ENCODE measurements at places on chromosomes 1 and 21.

DNA sequence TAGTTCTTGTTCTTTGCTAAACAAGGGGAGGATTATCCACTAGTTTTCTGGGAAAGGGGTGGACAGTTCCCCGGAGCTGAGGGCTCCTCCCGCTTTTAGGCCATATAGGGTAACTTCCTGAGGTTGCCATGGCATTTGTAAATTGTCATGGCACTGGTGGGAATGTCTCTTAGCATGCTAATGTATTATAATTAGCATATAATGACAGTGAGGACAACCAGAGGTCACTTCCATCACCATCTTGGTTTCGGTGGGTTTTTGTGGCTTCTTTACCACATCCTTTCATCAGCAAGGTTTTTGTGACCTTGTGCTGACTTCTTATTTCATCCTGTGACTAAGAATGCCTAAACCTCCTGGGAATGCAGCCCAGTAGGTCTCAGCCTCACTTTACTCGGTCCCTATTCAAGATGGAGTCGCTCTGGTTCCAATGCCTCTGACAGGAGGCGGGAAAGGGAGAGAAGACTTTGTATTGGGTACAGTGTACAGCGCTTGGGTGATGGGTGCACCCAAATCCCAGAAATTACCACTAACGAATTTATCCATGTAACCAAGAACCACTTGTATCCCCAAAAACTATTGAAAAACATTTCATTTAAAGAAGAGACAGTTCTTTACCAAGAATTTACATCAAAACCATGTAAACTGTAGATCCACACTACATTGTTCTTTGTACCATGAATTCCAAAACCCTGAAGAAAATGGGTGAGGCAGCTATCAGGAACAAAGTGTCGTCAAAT, 8.7 kb upstream of the SLC2A5 start:
- DNase-seq: no peak

- DNase-seq: no peak
Measured at GRCh38 chr1:2803931-2804627, 2.6 kb upstream of the TTC34 start.

GRCh38 chr1:39886757-39887231, 3.5 kb upstream of the TRIT1 start:
- no peak for DNase-seq

DNA sequence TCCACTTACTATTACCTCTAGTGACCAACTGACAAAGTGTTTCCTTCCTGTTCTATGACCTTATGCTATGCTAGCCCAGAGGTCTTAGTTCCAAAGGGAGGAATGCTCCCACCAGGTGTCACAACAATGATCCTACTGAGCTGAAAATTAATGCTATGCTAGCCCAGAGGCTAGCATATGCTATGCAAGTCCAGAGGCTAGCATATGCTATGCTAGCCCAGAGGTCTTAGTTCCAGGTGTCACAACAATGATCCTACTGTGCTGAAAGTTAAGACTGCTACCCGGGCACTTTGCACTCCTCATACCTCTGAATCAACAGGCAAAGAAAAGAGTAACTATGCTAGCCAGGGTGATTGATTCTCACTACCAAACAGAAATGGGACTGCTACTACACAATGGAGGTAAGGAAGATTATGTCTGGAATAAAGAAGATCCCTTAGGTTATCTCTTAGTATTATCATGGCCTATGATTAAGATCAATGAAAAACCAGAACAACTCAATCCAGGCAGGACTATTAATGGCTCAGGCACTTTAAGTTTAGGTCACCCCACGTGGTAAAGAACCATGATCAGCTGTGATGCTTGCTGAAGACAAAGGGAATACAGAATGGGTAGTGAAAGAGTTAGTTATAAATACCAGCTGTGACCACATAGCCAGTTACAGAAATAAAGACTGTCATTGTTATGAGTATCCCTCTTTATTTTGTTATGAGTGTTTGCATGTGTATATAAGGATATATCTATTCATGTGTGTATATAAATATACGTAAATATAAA, 114.1 kb downstream of the CSMD2 start:
- DNase-seq: no peak

DNA sequence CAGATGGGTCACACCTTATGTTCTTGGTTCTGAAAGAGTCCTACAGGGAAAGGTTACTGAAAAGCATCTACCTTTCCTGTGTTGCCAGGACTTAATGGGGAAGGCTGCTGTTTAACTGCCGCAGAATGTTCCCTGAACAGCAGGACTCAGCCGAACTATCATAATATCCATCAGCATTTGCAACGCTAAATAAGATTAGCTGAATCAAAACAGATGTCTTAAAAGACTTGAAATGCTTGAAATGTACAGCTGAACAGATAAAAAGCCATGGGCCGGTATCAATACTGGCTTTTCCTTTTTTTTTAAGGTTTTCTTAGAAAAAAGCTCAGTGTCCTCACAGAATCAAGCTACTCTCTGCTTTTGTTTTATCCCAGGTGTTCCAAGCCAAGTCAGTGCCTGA, 19.7 kb upstream of the ATP13A2 start:
- DNase-seq: no peak

GRCh38 chr1:230781131-230781530, 33.9 kb downstream of the CAPN9 start:
- no peak for DNase-seq

- no peak for DNase-seq
Measured at GRCh38 chr21:26637201-26637745, 64.2 kb upstream of the CYYR1 start.

DNA sequence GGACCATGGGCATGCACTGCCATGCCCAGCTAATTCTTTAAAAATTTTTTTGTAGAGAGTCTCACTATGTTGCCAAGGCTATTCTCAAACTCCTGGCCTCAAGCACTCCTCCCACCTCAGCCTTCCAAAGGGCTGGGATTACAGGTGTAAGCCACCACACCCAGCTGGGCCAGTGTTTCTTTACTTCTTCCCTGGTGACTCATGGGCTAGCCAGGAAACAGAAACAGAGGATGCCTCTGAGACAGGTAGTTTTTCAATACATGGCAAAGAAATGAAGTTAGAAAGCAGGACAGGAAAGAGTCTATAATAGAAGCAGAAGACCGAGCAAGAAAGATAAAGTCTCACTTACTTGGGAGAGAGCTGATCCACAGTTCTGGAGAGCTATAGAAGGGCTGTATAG, 7.6 kb upstream of the C1orf74 start:
- DNase-seq: no peak

GRCh38 chr21:39406065-39406464, 39.5 kb downstream of the LCA5L start:
- no peak for DNase-seq

DNA sequence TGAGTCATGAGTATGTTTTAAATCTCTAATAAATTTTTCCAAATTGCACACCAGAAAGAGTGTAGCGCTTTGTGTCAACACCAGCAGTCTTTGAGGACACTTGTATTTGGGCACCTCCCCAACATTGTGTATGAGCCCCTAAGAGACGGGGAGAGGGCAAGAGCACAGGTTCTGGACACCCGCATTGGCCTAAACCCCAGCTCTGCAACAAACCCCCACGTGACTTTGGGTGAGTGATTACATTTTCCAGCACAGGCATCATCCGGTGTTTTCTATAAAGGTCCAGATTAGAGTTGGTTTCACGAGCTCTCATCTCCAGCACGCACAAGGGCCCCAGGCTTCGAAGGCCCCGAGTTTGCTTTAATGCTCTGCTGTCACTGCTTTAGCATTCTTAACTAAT, 66.3 kb upstream of the SLC45A1 start:
- DNase-seq: no peak

DNA sequence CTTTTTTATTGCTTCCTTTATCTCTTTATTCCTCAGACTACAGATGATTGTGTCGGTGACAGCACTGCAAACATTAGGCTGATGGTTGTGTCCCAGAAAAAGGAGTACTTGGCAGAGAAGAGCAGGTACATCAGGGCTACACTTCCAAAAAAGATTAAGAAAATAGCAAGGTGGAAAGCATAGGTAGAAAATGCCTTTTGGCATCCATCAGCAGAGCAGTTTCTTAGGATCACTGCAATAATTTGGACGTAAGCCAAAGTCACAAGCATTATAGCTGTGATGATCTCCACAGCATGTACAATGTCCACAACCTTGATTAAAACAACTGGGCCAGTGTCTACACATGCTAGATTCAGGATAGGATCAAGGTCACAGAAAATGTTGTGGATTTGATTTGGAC, 5.9 kb downstream of the OR6K2 start:
- no peak for DNase-seq

- DNase-seq: no peak
Measured at GRCh38 chr21:31316488-31317169, 27.4 kb downstream of the TIAM1 start.

GRCh38 chr1:47963568-47964358, 33.4 kb downstream of the TRABD2B start:
- no peak for DNase-seq

DNA sequence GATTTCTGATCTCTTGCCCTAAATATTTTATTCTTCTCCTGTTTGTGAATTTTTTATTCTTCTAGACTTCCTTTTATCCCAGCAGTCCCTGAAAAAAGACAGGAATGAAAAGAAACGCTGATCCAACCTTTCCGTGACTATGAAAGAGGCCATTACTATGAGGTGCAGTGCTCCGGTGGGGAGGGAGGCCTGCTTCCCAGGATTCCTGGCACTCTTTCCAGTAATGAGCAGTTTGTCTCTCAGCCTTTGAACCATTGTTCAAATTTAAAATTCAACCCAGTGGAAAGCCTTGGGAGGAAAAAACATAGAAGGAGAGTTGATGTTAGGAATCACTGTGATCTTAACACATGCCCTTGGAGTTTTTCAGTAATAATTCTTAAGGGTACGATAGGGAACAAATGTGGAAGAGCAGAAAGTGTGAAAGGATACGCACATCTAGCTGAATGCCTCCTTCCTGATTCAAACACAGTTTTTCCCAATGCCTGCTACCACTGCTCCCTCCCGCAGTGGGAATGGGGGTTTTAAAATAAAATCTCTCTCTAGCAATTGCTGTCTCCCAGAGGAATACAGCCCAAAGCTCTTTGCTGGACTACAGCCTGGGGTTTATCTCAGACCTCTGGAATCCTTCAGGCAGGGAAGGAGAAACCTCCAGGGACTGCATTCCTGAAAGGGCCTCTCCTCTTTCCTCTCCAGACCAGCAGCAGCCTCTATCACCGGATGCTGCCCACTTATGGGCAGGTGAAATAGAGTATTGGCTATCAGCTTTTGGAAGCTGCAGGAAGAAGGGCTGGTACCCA, 6.1 kb downstream of the IER5 start:
- DNase-seq: peak; percentile 93

DNA sequence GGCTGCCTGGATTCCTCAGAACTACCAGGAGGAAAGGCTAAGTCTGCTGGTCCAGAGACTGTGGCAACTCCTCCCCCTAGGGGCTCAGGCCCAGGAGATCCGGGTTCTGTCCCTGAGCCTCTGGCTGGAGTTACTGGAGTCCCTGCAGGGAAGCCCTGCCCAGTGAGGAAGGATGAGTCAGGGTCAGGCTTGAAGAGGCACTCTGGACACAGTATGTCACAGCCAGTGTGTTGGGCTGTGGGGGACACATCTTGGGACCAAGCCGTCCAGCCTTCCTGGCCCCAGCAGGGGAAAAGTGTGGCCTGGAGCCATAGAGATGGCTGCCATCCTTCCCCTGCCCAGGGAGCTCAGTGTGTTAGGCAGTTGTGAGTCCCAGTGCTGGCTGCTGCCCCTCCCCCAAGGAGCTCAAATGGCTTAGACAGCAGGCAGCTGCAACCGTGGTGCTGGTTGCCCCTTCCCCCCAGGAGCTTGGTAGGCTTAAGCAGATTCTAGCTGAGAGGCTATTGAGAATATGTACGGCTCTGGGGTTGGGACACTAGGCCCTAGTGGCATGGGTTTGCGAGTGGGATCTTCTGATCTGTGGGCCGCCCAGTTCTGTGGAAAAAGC, 28.2 kb upstream of the RABGAP1L start:
- no peak for DNase-seq

GRCh38 chr1:224939844-224940425, 10.5 kb downstream of the DNAH14 start:
- no peak for DNase-seq

- DNase-seq: no peak
Measured at GRCh38 chr1:27392778-27393635, 585 bp downstream of the GPR3 start.

DNA sequence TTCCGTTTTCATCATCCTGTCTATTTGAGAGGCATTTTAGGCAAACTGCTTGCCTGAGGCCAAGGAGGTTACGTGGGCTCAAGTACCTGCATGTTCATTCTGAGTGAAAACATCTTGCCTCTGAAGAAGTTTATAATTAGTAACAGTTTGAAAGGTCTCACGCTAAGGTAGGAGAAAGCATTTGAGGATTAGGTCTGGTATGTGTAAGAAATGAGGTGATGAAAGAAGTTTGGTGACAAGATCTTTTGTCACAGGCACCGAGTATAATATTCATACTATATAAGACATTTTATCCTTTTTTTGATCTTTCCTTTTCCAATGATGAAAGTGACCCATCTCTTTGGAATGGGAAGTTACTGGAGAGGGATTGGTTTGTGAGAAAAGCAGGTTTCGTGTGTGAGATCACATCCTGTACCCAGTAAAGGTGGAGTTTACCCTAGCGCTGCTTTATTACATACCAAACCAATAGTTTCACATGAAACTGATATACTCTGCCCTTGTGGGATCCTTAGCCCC, 98.7 kb upstream of the PDC start:
- no peak for DNase-seq

GRCh38 chr1:46184920-46185658, 8.8 kb upstream of the P3R3URF start:
- no peak for DNase-seq

DNA sequence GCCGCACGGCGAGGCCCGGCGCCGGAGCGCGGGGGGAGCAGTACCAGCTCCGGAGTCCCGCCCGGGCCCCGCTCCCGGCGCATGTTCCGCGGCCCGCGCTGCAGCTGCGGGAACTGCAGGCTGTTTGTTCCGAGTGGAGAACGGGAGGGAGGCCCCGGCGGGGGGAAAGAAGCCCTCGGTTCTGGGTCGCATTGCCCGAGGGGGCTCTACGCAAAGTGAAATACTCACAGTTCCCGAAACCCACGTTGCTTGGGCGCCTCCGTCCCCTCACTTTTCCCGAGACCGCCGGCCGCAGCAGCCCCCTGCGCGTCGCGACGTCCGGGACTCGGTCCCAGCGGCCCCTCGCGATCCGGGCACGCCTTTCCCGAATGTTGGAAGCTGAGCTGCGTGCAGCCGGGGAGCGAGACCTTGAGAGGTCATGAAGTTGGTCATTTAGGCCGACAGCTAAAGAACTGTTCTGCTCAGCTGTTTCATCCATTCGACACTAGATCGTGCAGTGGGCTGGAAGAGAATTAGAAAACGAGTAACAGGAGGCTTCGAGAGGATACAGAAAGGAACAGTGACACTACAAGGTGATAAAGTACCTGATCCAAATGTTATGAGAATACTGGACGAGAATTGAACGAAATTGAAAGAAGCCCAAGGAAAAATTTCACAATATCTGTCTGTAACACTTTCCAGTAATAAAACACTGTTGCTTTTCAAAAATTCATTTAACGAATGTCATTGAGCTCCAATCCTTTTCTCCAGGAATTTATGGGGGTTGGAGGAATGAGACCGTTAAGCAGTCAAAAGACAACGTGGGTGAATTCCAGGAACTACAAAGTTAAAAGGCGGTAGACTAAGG, 657 bp upstream of the LIN9 start:
- no peak for DNase-seq

DNA sequence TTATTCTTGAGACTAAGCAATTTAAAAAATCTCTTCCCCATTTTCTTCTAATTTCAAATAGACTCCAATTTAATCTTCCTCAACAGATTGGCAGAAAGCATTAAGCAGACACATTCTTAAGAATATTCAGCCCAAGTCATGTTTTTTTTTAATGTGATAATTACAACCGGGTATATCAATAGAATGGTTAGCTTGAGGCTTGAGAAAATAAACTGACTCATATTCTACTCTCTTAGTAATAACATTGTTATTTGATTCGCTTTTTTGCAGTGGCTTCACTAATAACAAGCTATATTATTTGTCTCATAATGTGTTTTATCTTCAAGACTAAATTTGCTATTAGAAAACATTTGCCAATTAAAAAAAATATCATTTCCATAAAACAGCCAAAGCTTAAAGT, 488.6 kb upstream of the RGS18 start:
- DNase-seq: no peak

Data from skeletal muscle cell (primary cell).